Gastrocnemius medialis (tissue), 4 donors: ENCODE measurements at places on chromosomes 2 and 18. TPM values are rescaled to one million over a fixed set of nuclear protein-coding genes. Genes with fewer than 3 reads are reported as not detected.

MGAT5 gene
- 4.9 TPM for total RNA-seq

AQP12A gene
- total RNA-seq, result not detected

C1QL2 gene
- not detected for total RNA-seq

GPBAR1 gene
- total RNA-seq, result 0.93 TPM

MRO gene
- not detected for total RNA-seq

DSG2 gene
- total RNA-seq, result 3.7 TPM

PLEKHH2 gene
- 2.1 TPM for total RNA-seq

- no peak for DNase-seq
Measured at GRCh38 chr2:238344517-238344916, 24.2 kb downstream of the TRAF3IP1 start.

DNA sequence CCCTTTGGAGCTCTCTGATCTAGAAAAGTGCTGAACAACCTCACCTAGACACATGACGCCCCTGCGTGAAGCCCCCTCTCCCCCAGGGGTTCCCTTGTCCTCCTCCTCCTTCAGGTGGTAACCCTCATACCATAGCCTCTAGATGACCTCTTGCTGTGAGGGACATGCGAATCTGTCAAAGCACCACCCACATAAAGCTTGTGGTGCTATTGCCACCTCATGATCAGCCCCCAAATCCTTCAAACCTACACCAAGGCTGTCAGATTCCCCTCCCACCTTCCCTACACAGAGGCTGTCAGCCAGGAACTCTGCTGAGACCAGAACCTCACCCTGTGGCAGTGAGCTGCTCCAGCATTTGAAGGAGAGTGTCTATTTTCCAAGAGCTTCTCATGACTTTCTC, 43.1 kb upstream of the TEX51 start:
- DNase-seq, result no peak

DNA sequence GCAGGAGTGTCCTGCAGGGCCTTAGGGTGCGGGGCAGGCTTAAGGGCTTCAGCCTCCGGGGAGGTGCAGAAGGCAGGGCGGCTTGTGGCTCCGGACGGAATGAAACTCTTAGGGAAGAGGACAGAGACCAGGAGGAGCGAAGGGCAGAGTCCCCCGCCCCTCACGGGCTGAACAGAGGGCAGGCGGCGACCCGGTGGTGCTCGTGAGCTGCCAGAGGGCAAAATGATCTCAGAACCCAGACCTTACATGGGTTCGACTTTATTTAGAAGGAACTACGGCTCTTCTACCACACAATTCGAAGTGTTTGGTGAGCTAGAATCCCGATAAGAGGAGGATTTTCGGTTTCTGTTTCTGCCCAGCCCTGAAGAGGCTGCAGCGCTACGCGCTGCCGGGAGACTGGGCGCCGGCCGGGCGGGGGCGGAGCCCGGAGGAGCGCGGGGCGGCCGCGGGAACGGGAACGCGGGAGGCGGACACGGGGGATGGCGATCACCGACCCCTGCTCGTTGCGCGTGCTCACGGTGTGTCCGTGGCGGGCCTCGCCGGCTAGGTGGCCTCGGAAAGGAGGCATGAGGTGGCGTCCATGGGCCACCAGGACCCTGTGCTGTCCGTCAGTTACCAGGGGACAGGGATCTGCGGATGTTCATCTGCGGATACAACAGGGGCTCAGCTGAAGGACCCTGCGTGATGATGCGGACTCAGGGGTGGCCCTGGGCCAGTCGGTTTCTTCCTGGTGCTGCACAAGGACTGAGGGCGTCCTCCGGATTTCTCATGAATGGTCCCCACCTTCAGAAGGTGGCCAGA, 4.2 kb upstream of the SP100 start:
- no peak for DNase-seq

- no peak for DNase-seq
Measured at GRCh38 chr2:241551998-241552737, 6.4 kb upstream of the BOK start.

- no peak for DNase-seq
Measured at GRCh38 chr2:119741001-119741400, 18.7 kb upstream of the PTPN4 start.

DNA sequence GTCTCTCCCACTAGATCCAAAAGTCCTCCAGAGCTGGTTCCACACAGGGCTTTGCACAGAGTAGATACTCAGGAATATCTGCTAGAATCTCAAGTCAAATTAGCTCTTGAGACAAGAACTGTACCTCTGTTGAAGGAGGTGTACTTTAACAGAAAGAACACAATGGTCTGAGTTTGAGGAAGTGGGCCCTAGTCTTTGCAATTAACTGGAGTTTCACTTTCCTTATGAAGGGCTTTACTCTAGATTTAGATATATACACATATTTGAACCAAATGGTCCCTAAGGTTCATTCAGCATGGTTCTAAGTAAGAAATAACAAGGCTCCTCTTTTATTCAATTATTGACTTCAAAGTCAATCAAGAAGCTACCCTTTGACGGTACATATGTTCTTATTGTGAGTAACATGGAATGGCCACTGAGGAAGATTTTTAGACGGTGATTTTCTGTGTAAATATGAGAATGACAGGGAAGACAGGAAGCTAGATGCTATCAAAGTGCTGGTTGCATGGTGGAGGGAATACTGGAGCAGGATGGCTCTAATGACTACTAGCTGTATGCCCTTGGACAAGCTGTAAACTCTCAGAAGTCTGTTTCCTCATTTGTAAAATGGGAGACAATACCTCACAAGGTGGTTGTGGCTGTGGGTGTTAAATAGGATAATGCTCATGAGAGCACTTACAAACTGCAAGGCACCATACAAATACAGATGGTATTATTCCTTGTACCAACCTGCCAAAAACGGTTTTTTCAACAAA, 73.5 kb upstream of the SERTAD2 start:
- no peak for DNase-seq

- no peak for DNase-seq
Measured at GRCh38 chr2:49236316-49236715, 82.0 kb upstream of the FSHR start.

DNA sequence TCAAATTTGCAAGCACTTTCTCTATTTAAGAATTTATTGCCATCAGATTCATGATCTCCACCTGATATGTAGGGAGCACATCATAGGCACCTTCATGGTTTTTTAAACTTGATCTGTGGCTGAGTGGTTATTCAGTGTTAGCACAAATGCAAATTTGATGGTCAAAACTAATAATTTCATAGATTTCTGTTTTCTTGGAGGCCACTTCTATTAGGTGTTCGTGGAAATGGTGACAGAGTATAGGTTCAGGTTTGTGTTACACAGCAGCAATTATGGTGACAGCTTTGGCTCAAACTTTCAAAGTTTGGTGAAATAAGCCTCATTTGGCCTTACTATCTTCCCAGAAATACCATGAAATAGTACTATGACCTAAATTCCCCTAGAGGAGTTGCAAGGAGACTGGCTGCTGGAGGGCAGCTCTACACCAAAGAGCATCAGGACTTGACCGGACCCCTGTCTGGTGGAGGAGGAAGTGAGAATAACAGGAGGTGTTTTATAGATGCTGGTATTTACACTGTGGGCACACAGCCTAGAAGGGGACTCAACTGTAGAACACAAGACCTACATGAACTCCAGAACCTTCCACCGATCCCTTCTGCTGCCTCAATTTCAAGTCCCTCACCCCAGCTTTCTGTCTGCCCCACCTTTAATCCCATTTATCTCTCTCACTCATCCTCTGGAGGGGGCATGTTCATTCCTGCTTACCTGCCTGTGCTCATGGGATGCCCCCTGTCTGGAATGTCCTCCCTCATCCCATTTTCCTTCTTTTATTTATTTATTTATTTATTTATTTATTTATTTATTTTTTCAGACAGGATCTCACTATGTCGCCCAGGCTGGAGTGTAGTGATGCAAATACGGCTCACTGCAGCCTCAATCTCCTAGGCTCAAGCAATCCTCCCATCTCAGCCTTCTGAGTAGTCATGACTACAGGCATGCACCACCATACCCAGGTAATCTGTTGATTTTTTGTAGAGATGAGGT, 132.9 kb upstream of the SIX2 start:
- DNase-seq, result no peak

DNA sequence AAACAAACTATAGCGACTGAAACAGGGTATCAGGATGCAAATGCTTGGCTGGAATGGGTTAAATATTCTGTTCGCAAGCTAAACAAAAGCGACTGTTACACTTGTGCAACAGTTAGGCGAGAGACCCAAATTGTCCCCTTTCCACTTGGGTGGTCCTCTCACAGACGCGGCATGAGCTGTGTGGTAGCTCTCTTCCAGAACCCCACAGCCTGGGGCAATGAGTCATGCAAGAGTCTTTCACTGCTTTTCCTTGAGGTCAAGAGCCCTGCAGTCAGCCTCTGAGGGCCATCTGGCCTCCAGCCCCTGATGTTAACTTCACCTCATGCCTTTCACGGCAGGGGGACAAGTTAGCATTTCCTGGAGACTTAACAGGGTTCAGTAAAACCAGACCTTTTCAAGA, 25.7 kb downstream of the SULT1C4 start:
- DNase-seq, result no peak

- DNase-seq, result no peak
Measured at GRCh38 chr2:105912081-105912480, 167.4 kb downstream of the NCK2 start.

DNA sequence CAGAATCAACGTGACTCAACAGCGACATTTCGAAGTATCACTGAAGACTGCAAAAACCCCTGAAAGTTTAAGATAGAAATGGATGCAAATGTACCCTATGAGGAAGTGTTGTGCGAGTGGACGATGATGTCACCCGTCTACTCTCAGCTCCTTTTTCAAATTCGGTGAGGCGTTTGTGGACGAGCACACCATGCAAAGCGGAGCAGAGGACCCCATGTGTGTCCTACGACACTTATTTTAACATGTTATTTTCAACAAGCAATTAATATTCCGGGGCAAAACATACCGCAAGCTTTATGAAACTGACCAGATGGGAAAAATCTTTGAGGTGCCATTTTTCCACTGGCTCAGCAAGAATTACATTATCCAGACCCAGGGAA, 2.0 kb downstream of the PXDN start:
- DNase-seq, result no peak
